ENCODE measurements at places on chromosomes 16 and 17.

- DNase-seq = no peak
Observed at GRCh38 chr16:87874639-87875427, 5.5 kb upstream of the SLC7A5 start.

DNA sequence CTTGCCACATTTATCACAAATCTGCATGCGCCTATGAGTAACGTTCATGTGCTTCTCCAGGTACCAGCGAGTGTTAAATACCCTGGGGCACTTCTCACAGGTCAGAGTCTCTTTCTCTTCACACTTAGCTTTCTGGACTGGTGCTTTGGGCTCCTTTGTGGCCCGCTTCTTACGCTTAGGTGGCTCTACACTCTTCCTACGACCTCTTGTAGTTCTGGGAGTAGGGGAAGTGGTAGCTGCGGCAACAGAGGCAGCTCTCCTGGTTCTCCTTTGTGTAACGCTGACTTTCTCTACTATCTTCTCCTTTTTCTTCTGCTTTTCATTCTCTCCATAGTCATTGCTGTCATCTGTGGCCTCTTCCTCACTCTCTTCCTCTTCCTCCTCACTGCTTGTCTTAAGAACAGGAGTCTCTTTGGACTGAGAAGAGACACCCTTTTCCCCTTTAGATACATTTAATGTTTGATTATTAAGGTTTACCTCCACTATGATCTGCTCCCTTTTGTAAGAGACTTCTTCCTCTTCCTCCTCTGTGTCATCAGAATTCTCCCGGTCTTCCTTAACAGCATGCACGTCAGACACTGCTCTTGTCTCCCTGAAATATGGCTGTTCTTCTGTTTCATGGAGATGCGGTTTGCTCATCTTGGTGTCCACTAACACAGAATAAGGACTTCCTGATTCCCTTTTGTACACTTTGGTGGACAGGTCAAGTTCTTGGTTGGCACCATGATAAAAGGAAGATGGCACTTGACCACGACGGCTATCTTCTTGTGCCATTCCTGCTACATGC, 45.0 kb downstream of the ZNF652 start:
- DNase-seq = no peak

- no peak for DNase-seq
Observed at GRCh38 chr17:74883241-74883745, 10.1 kb downstream of the FADS6 start.

DNA sequence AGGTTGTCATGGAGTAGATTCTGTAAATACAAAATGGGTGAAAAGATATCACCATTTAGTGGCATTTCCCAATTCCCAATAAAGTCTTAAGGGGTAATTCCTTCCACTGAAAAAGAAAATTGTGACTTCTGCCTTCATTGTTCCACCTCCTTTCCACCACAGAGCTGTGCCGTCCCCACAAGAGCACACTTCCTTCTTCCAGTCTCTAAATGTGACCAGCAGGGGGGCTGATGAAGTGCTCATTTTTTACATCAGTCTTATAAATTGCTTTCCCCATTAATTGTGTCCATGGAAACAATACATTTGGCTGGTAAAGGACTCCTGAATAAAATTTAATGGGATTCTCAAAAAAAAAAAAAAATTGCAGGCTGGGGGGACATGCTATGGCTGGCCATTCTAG, 260.8 kb upstream of the PSMD7 start:
- DNase-seq = no peak

GRCh38 chr17:72123530-72124437, 3.0 kb downstream of the SOX9 start:
- DNase-seq = peak; percentile 52

GRCh38 chr16:27403601-27403992, 1.6 kb downstream of the IL21R start:
- DNase-seq = no peak

GRCh38 chr17:2215616-2216364, 87.8 kb downstream of the SMG6 start:
- no peak for DNase-seq

GRCh38 chr17:41896726-41897125, 22.0 kb downstream of the ACLY start:
- DNase-seq = no peak

- no peak for DNase-seq
Observed at GRCh38 chr17:13154398-13154797, 136.6 kb upstream of the ELAC2 start.

- DNase-seq = no peak
Observed at GRCh38 chr17:22515599-22515998, 823.3 kb downstream of the KCNJ18 start.

DNA sequence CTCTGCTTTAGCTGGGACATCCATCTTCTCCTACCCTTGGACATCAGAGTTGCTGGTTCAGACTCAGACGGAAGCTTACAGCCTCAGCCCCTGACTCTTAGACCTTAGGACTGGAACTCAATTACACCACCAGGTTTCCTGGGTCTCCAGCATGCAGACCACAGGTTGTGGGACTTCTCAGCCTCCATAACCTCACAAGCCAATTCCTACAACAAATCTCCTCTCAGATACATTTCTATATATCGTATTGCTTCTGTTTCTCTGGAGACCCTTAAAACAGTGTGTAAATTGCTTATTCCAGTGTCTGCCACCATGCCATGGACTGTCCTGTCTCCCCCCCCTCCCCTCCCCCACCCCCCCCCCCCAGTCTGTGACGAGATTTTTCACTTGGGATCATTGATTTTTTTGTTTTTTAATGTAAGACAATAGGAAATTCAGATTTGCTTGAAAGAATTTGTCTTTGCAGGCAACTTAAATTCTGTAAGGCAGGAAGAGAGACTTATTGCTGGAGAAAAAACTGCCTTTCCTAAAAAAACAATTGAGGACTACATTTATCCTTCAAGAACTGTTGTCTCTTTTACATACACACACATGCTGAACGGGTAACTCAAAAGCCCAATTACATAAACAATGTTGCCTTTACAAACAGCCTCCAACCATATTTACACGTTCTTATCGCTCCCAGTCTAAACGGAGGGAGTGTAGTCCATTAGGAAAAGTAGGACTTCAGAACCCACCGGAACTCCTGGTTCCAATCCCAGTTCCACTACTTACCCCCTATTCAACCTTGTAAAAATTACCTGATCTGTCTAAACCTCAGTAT, 39.9 kb downstream of the TEKT5 start:
- DNase-seq = no peak

DNA sequence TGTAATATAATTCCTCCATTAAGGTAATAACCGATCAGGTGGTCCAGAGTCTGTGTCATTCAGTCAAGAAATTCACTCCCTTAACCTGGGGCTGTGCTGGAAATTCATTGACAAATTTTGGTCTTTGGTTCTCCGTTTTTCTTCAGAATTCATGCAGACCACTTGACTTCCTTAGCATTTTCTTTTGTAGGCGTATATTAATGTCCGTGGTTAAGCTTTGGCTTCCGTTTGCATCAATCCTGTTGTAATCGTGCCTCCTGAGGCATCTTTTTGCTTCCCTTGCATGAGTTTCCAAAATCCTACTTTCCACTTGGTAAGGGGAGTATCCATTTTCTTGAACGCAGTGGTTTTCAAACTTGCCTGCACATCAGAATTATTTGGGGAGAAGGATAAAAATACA, 9.0 kb downstream of the LRRC37B start:
- no peak for DNase-seq

GRCh38 chr16:6861135-6861814, 471.4 kb upstream of the RBFOX1 start:
- DNase-seq = no peak

- DNase-seq = peak; percentile 100
Observed at GRCh38 chr16:527015-527903, at the start of gene CAPN15. TSS of gene CAPN15 (plus strand) at chr16:527712. CDS start at chr16:546839, 19,127 bp downstream.

DNA sequence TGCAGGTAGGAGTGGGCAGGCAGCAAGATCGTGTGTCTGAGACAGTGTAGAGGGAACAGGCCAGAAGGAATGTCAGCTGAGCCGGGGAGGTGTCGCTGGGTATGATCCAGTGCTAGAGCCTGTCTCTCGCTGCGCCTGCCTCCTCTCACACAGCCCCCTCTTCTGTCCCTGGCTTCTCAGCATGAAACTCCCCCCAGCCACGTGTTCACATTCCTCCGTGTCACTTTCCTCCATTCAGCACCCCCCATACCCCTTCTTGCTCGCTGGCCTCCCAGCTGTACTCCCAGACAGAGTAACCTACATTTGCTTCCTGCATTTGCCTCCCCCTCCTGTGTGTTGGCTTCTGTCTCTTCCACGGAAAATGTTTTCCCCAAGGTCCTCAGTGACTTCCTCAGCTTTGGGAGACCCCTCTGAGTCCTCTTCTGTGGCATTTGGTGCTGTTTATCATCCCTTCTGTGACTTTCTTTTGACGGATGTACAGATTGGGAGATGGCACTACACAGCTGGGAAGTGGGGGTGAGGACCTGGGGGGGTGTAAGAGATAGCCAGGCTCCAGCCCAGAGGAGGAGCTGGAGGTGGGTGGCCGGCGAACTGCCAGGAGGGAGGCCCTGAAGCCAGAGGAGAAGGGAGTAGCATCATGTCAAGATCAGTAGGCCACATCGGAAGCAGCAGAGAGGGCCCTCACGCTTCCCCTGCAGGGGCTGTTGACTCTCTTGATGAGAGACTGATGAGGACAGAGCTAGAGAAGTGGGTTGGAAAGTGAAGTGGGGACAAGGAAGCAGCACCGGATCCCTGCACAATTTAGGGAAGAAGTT, 19.2 kb downstream of the SGF29 start:
- DNase-seq = peak; percentile 64

DNA sequence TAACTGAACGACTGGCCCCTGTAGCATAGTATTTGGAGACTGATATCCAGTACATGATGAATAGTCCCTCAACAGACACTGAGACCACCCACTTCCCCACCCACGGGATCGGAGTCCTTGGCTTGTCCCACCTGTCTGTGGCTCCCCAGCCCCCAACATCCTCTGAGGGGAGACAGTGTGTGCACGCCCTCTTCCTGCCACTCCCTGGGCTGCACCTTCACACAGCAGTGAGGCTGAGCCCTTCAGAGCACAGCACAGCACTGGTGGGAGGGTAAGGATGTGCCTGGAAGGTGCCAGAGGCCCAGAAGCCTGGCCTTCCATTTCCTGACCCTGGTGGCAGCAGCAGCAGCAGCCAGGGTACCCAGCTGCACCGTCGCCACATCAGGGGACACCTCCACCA, 11.0 kb downstream of the DNASE1 start:
- DNase-seq = no peak

GRCh38 chr17:60914078-60914477, 236.4 kb downstream of the BCAS3 start:
- no peak for DNase-seq
